ENCODE measurements at places on chromosomes 11 and 22.

DNA sequence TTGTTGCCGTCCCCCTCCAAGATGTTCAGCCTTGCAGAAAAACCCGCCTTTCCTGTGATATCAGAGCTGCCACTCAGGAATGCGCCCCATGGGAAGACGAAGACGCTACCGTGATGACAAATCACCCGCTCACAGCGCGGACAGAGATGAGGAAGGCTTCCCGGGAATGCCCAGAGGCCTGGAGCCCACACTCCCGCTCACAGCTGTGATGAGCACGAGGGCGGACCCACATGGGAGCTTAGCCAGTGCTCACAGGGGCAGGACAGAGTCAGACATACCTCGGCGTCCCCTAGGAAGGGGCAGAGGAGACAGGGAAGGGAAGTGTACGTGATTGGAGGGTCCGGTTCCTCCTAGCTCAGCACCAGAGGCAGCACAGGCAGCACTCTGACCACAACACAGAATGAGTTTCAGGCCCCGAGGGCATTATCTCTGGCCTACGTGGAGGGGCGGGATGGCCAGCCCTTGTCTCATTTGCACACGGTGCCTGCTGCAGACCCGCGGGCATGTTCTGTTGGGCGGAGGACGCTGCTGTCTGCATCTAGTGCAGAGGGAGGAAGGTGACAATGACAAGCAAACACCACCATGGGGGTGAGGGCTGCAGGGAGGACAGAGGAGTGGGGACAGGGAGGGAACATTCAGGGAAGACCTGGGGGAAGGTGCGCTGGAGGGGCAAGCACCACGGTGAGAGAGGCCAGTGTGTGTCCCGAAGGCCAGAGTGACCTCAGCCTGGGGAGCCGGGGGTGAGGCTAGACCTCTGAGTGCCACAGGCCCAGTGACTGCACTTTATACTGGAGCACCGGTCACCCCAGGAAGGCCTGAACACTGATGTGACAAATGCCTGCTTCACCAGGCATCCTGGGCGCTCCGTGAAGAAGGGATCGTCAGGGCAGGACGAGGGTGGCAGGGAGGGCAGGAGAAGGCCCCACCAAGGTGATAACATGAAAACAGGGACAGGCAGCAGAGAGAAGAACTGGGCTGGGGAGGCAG, 79.6 kb downstream of the CELSR1 start:
- no peak for DNase-seq

DNA sequence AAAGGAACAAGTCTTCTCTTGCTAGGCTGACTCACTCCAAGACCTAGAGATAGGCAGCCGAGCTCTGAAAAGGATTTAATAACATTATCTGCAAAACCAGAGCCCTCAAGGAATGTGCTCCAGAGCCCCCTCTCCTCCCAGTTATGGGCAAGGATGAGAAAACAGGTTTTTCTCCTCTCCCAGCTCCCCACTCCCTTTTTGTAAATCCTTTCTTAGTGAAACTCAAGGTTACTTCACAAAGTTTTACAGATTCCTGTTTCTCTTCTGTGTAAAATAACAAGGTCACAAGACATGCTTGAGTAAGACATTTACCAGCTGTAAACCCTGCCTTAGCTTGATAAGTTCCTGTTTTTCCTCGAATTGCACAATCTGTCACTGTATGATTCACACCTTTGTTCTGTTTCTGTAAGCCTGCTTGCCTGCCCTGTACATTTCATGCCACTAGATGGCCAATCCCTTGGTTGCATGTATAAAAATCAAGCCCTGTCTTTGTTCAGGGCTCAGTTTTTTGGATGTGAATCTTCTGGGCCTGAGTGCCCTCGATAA, 489.4 kb downstream of the KCNA4 start:
- no peak for DNase-seq

DNA sequence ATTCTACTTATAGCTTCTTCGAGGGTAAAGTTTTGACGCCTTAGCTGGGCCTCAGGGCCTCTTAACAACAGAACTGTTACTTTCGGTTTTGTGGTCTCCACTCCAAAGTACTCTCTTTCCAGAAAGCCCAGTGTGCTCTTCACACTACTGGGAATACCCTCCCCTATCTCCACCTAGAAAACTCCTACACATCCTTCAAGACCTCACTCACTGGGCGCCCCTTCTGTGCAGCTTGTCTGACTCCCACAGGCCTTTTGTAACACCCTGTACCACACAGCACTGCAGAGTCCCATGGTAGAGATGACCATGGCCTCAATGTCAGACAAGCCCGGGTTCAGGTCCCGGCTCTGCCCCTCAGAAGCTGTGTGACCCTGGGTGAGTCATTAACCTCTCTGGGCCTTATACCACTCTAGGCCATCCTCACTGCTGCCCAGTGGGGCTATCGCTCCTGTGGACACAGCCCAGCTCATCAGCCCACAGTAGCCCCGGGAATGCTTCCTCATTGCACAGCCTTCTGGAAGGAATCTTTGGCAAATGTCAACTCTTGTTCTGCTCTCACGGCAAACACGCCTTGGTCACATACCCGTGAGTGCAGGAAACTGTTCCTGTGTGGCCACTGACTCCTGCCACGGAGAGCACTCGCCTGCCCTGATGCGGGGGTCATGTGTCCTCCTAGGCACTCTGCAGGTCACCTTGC, 51.4 kb downstream of the SHISAL1 start:
- no peak for DNase-seq

DNA sequence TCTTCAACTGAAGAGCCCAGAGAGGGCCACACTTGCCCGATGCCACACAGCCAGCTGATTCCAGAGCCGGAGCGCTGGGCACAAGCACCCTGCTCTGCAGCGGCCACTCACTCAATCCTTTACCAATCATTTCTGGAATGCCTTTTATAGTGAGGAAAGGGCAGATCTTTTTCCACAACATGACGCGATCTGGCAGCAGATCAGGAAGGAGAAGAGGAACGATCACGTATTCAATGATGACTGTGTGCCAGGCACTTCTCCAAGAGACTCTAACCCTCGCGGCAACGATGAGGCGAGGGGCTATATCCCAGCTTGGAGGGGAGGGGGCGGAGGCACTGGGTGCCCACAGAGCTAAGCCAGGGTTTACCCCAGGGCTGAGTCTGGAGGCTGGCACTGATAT, 56.3 kb upstream of the TCF20 start:
- DNase-seq, result no peak

DNA sequence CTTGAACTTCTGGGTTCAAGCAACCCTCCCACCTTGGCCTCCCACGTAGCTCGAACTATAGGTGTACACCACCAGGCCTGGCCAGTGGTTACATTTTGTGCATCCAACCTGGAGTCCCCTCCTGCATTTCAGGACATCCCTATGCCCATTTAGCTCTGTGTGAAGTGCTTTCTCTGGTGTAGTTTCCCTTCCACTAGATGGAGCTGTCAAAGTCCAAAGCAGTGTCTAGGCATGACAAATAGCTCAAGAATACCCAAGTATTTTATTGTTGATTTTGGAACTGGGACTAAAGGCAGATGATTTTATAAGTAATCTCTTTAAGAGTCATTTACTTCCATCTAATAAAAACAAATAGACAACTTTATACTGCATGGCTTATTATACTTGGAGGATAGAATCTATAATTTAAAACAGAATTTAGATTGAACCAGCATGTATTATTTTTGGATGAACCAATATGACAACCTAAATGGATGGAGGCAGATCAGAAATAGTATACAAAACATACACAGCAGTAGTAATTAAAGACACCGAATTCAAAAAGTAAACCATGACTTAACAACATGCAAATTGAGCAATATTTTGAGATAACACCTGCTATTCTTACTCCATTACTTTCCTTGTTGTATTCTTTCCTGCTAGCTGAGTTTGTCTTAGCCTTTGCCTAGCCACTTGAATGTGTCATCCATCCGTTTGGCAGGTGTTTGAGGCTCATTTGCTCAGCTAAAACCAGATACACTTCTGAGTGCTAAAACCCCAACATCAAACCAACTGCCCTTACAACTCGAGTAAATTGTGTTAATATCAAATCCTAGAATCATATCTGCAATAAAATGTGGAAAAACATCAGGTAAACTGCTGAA, 37.7 kb downstream of the EIF4ENIF1 start:
- DNase-seq, result no peak

GRCh38 chr22:17808693-17809403, 34.6 kb upstream of the BID start:
- DNase-seq, result no peak

DNA sequence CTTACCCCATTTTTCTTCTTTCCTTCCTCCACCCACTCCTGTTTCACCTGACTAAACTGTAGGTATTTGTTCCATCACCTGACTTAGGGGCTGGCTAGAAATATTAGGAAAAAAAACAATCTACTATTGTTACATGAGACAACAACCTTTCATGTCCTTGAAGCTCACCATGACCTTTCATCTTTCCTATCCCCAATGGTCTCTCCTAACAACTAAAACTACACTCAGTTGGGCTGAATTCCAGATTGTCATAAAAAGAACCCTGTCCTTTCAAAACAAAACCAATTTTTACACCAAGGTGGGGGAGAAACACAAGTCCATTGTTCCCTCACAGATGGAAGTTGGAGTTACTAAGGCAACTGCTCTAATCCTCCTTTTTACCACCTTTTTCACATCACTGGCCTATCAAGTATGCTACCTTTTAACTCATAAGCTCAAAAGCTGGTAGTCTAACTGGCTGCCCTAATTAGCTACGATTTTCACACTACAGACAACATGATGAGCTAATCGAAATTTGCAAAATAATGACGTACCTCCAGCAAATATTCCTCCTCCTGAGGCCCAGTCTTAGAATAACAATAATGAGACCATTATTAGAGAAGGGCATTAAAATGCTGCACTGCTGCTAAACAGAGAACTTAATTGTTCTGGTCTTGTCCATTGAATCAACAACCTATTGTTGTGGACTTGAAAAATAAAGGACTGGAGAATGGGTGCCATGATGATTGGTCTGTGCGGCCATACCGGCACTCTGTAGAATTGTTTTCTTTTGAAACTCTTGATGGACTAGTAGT, 46.5 kb upstream of the SOX6 start:
- no peak for DNase-seq

DNA sequence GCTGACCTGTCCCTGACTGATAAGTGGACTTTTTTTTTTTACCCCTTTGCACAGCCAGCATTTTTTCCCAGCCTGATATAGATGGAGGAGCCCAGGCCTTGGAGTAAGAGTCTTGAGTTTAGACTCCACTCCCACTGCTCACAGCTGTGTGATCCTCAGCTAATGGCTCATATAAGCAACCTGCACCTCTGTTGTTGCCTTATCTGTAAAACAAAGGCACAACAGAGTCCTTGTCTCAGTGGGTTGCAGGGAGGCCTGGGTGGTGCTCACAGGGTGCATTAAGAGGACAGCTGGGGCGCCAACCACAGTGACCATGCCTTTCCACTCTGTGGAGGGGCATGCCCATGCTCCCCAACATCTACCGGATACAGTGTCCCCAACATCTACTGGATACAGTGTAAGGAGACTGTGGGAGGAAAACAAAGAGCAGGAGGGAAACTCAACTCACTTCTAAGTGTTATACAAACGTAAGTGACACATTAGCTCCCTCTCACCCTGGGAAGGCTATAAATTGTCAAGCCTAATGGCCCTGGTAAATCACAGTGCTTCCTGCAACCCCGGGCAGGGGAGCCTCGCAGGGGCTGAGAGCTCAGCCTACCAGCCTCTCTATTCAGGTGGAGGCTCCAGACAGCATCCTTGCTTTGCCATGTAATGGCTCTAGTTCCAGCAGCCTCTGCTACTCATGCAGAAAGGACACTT, 109.5 kb downstream of the TENM4 start:
- no peak for DNase-seq
